ENCODE measurements at places on chromosomes 13 and 19. TPM values are rescaled to one million over a fixed set of nuclear protein-coding genes. Genes with fewer than 3 reads are reported as not detected.

The IRF2BP1 gene
- total RNA-seq = 33.8 TPM

GRCh38 chr19:8705742-8706141 lies 7.1 kb upstream of the ACTL9 start:
- no peak for DNase-seq

GRCh38 chr13:44974056-44974793 lies 15.0 kb downstream of the NUFIP1 start:
- DNase-seq = no peak

- no peak for DNase-seq
Measured at GRCh38 chr13:112177450-112178288, 110.7 kb downstream of the SOX1 start.

DNA sequence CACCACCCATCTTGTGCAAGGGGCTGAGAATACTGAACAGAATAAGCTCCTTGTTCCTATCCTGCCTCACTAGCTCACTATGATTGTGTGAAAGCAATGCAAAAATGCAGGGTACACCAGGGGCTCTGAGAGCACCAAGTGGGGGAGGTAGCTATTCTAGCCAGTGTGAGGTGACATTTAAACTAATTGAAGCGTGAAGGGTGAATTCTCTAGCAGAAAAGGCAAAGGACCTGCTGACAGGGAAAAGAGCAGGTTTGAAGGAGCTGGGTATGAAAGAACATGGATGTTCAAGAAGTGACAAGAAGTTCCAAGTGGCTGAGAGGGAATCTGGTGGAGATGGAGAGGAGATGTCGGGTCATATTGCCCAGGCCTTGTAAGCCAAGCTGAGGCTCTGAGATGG lies 64.2 kb downstream of the SIAH3 start:
- DNase-seq = no peak

The KLK12 gene
- total RNA-seq = not detected

DNA sequence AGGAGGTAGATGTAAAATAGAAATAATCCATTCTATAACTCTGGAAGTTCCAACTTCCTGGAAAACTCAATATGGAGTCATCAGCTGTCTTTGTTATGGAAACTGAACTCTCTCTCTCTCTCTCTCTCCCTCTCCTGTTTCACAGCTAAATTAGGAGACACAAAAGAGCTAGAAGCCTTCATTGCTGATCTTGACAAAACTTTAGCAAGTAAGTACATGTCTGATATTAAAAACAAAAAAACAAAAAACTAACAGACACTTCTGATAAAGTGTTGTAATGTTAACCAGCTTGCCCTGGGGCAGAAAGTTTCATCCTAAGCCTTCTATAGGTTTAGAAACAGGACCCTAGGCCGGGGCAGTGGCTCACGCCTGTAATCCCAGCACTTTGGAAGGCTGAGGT lies 11.3 kb downstream of the RGCC start:
- no peak for DNase-seq

- no peak for DNase-seq
Measured at GRCh38 chr13:50934735-50935435, 25.3 kb downstream of the RNASEH2B start.

DNA sequence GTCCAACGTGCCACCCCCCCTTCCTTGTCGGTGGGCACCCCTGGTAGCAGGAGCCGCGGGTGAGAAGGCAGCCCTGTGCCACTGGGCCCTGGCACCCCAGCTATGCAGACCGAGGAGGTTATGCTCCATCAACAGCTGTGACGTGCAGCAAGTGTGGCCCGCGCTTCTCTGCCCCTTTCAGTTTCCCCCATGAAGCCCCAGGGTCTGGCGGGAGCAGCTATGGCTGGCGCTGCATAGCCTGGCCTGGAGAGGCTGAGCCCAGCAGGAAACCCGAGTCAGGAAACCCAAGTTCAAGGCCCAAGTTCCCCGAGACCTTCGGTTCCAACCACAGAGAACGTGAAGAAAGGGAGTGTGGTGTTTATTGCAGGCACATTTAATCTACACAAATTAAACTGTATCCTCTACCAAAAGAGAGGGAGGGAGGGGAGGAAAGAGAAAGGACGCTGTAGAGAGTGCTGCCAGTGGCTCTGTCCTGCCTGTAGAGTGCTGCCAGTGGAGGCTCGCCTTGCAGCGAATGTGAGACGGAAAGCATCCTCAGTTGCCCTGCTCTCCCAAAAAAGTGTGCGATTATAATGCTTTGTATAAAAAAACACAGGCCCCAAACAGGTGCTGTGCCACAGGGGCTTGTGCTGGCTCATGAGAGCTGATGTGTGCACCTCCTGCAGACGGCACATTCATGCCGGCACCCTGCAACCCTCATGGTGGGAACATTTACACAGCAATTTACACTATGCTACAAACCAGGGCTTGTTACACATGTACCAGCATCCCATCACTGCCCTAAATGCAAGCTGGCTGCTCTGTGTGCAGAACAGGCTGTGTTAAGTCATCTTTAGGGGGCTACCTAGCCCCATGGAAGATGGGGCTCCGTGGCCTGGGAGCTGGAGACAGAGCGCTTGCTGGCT lies 16.3 kb downstream of the POP4 start:
- DNase-seq = no peak

The NUDT15 gene
- total RNA-seq = 4.9 TPM

GRCh38 chr19:40233811-40234389 lies 7.4 kb upstream of the CCNP start:
- no peak for DNase-seq
